ENCODE measurements at places on chromosomes 13 and 19. TPM values are rescaled to one million over a fixed set of nuclear protein-coding genes. Genes with fewer than 3 reads are reported as not detected.

The KIR2DL1 gene
- total RNA-seq = not detected

The ZNF816 gene
- 6.9 TPM for total RNA-seq

The LAIR1 gene
- not detected for total RNA-seq

The ZNF98 gene
- total RNA-seq = under 0.01 TPM

The MKNK2 gene
- total RNA-seq = 76.0 TPM

The ADGRE3 gene
- not detected for total RNA-seq

The ZNF709 gene
- total RNA-seq = 3.6 TPM

The SIGLEC11 gene
- total RNA-seq = 0.09 TPM

The DCLK1 gene
- total RNA-seq = 0.99 TPM

The C2CD4C gene
- 0.38 TPM for total RNA-seq

Measured in endothelial cell of coronary artery (primary cell).